ENCODE measurements at places on chromosomes 6 and 20.

GRCh38 chr6:149484733-149485700 is at the start of gene ZC3H12D:
TSS of gene ZC3H12D (minus strand) at chr6:149485014. CDS start at chr6:149474543, 10,471 bp downstream.
- no peak for DNase-seq

- no peak for DNase-seq
Measured at GRCh38 chr6:111628142-111628850, 22.6 kb upstream of the TRAF3IP2 start.

- no peak for DNase-seq
Measured at GRCh38 chr6:5287205-5287965, 26.1 kb downstream of the FARS2 start.

DNA sequence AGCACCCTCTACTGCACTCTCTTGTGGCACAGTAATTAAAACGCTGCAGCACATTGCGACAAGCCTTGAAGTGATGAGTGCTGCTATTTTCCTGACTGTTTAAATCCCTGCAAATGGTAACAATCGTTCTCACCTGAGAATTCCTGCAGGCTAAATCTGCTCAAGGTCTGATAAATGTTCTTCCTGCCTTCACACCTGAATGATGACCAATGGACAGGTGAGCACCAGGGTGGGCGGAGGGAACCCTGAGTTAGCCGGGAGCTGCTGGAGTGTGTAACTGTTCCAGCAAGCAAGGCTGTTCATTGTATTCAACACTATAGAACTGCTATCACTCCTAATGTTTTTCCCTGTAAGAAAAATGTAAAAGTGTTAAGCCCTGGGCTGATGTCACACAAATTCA is 4.0 kb downstream of the DACT2 start:
- no peak for DNase-seq

GRCh38 chr20:58705208-58705926 is 12.8 kb downstream of the NPEPL1 start:
- peak; percentile 29 for DNase-seq

DNA sequence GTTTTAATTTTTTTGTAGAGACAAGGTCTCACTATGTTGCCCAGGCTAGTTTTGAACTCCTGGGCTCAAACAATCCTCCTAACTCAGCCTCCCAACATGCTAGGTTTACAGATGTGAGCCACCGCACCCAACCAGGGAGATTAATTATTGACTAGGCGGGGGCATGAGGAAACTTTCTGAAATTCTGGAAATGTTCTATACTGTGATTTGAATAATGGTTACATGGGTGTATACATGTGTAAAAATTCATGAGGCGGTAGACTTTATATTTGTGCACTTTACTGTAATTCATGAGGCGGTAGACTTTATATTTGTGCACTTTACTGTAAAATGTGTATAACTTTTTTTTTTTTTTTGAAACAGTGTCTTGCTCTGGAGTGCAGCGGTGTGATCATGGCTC is 147.2 kb downstream of the GRM4 start:
- no peak for DNase-seq

DNA sequence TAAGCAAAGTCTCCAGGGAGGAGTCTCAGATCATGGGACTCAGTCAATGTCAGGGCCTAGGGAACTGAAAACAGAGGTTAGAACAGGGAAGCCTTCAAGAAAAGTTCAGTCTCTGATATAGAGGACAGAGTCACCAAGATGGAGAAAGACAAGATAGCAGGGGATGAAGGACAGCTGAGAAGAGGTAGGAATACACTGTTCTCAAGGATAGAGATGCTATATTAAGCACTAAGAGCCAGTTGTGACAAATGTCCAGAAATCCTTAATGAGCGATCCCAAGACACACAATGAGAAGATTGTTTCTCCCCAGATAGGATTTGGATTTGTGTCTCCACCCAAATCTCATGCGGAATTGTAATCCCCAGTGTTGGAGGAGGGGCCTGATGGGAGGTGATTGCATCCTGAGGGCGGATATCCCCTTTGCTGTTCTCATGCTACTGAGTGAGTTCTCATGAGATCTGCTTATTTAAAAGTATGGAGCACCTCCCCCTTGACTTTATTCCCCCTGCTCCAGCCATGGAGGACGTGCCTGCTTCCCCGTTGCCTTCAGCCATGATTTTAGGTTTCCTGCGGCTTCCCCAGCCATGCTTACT is 168.2 kb downstream of the AKAP7 start:
- DNase-seq: no peak

GRCh38 chr6:11197175-11197536 is 35.3 kb downstream of the NEDD9 start:
- no peak for DNase-seq

DNA sequence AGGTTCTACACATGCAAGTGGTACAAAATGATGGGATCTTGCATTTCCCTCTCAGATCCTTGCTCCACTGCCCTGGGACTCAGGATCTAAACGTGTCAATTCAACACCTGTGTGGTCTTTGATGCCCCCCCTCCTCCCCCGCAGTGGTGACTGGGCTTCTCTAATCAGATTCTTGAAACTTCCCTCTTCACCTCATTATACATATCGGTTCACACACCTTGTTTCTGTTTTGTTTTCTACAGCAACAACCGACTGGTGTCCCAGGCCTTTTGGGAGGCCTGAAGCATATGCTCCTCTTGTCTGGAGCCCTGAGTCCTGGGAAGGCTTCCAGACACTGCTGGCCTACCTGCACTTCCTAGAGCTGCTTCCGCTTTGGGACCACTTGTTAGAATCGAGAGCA is 20.0 kb downstream of the SAMD3 start:
- DNase-seq: no peak

- no peak for DNase-seq
Measured at GRCh38 chr6:150235218-150235617, 92.4 kb downstream of the PPP1R14C start.

DNA sequence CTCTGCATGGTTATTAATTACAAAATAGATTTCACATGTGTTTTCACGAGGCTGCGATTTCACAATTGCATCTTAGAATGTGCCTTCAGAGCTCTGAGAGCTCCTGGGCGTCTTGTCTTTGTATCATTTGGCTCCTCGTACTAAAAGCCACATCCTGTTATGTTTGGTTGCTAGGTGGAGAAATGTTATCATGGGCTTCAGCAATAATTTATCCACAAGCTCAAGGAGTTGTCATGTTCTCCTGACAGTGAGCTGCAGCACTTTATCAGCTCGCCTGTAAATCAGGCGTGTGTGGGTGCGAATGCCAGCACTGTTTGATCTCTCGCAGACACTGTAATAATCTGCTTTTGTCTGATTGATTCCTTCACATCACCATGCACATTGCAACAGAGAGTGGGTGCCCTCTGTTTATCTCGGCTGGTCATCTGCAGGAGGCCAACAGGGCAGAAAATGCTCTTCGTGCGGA is 218.6 kb upstream of the ZFP64 start:
- DNase-seq: no peak

DNA sequence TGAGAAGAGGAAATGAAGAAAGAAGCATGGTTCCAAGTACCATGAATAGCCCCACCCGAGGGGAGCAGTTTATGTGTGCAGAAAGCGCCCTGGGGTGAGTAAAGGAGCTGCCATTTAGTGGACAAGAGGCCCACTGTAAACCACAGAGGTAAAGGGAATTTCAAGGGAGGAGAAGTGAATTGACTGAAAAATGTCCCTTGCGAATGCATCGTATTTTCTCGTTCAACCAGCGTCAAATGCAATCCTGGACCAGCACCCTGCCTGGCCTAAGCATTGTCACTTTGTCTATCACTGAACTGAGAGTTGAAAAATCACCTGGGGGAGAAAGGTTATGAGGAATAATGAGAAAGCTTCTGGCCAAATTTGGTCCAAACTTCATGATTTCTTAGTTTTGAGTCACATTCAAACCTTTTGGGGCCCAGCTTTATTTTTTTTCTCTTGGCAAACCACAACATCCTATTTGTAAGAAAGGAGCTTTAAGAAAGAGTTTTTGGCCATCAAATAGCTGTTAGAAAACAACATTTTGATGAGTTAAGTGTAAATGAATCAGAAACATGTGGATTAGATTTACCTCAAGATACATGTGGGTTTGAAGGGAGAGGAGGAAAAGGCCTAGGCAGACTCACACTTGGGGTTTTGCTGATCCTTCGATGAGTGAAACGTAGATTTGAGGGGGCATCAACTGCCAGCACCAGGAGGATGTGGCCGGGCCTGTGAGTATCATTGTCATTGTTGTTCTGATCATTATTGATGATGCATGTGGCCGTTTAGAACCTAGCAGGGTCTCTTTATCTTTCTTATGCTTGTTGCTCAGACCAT is 214.0 kb downstream of the CLIC5 start:
- no peak for DNase-seq

DNA sequence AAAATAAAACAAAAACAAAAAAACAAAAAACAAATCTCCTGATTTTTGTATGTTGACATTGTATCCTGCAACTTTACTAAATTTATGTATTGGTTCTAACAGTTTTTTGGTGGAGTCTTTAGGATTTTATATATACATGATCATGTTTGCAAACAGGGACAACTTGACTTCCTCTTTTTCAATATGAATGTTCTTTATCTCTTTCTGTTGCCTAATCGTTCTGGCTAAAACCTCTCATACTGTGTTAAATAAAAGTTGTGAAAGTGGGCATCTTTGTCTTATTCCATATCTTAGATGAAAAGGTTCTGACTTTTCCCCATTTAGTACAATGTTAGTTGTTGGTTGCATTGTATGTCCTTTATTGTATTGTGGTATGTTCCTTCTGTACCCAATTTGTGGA is 261.7 kb upstream of the NOX3 start:
- DNase-seq: no peak

- no peak for DNase-seq
Measured at GRCh38 chr6:4474810-4475209, 301.4 kb upstream of the CDYL start.

DNA sequence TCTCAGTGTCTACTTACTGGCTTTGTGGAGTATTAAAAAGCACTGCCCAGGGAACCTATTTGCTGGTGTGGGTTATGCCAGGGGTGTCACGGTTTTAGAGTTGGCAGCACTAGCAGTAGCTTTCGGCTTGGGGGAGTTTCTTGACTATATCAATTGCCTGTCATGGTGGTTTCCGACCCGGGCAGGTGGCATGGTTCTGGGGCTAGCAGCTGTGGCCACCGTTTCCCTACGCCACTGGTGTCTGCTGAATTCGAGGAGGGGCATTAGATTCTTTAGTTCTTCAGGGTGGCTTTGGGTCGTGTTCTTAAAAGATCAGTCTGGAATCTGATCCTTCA is 55.6 kb upstream of the FOXC1 start:
- no peak for DNase-seq

DNA sequence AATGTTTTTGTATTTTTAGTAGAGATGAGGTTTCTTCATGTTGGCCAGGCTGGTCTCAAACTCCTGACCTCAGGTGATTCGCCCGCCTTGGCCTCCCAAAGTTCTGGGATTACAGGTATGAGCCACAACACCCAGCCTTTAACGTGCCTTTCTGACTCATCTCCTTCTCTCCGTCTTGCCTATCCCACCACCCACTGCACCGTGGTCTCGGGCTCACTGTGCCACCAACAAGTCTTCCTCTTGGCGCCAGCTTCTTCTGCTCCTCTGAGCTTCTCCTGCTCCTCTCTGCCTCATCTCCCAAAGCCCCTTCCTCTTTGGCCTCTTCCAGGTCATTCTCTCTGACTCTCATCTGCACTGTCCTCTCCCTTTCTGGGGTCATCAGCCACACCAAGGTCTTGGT is 41.0 kb downstream of the TMEM242 start:
- DNase-seq: no peak

DNA sequence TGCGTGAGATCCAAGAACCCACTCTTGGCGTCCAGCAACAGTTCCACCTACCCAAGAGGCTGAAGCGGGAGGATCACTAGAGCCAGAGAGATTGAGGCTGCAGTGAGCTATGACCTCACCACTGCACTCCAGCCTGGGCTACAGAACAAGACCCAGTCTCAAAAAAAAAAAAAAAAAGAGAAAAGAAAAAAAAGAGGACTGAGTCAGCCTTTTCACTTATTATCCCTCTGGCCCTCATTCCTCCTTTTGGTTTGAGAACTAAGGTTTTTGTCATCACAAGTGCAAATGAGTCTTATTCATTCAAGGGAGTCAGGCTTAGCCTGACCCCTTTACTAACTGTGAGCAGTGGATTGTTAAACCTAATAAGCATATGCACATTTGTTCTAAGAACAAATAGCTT is 37.9 kb upstream of the JARID2 start:
- DNase-seq: no peak

DNA sequence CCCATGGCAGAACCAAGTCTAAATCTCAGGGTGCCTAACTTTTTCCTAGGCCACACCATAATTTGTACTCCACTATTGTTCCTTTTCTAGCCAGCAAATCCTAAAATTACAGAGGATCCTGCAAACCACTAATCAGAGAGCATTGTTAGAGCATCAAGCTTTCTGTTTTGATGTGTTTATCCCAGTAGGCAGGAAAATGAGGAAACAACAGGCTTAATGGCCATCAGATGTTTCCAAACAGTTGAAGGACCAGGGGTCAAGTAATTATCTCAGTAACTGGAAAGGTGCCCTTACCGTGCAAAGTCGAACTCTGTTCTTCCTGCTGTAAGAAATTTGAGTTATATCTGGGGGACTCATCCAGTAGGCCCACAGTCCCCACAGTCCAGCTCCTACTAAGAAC is 58.7 kb downstream of the RALY start:
- DNase-seq: no peak

DNA sequence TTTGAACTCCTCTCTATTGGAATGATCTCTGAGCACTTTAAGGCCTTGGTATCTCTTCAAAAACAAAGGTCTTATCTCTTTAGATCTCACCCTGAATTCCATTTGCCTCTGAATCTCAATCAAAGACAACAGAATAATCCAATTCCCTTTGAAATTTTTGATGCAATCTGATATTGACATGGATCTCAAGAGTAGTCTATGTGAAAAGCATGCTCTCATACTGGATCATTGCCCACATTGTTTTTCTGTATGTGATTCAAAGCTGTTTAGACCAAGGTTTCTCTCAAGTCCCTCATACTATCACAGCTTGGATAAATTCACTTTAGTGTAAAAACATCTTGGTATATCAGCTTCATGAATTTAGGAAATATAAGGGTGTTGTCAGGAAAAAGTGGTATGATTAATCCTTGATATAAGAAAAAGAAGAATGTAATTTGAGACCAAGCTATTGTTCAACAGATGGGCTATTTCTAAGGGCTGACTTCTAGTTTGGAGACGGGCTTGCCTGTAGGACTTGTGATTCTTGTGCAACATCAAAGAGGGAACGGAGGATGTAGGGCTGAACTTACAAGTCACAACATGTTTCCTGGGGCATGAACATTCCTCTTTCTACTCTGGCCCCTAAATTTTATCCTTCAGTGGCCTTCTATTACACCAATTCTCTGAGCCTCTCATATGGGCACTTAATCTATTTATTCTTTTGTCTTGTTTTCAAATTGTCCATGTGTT is 77.9 kb upstream of the CITED2 start:
- DNase-seq: no peak
